ENCODE measurements at places on chromosomes 7 and 10.

- DNase-seq, result no peak
Observed at GRCh38 chr7:92835851-92836488, 403 bp downstream of the CDK6 start.

GRCh38 chr7:96178581-96178980, 143.3 kb downstream of the SLC25A13 start:
- no peak for DNase-seq

- no peak for DNase-seq
Observed at GRCh38 chr10:70430493-70431445, 10.7 kb downstream of the NODAL start.

DNA sequence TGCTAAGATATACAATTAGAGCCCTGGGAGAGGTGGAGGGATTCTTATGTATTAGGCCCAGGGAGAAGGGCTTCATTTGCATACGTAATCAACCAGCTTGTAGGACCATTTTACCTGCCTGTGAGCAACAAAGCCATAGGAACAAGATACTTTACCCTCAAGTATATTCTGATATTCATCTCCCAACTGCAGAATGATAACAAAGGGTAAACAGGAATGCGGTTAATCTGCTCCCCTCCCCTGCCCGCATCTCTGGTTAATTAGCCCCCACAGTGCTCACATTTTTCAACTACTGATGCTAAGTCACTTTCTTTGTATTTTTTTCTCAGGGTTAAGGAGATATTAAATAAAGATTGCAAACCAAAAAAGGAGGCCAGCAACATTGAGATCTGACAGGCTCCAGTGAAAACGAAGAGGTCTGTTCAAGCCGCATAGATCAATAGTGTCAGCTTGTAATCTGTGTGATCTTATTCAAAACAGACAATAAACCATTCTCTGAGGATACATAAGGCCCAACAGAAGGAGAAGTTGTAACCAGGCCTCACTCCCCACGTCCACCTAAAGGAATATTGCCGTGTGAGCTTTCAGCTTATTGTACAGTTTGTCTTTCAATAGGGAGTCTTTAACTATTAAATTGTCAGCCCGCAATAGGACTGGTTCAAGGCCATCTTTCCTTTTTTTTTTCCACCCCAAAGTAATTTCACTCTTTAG, 203.4 kb downstream of the RAPGEF5 start:
- DNase-seq, result no peak

DNA sequence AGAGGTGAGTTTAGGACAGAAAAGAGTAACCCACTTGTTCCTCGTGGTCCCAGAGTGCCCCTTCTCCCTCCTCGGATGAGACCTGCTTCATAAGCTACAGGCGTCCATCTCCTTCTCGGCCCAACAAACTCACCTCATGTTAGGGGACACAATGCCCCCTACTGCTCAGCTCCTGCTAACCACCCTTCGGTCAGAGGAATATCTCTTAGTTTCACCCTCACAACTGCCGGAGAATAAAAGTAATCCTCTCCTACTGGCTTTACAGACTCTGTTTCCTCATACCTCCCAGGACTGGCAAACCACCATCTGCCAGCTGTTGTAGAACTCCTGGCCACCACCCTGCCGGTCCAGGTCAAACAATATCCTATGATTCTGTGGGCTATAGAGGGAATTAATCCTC, 3.2 kb downstream of the AKR1B15 start:
- no peak for DNase-seq

GRCh38 chr10:45118929-45119328, 118.2 kb downstream of the ZNF22 start:
- DNase-seq, result no peak

DNA sequence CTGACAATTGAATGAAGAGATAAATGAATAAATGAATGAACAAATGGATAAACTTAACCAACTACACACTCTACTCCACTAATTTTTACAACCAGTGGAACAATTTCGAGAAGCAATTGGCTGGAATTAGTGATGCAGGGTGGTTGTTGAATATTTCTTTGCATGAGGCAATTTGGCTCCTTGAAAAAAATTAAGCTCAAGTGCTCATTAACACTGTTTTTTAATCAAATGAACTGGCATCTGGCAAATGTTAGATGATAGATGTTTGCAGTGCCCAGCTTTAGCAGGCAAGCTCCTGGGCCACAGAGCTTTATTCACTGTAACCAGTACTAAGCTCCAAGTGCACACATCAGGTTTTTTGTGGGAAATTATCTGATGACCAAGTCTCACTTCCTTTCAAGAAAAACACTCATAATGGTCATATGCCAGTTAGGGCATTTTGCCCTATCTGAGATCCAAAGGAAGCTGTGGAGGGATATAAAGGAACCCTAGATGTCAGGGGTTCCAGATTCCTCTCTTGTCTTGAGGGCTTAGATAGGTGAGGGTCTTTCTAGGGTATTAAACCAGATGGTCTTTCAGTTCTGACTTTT, 16.4 kb upstream of the ADD3 start:
- DNase-seq, result no peak

- DNase-seq, result no peak
Observed at GRCh38 chr10:17213646-17214349, 12.3 kb upstream of the TRDMT1 start.

All from esophagus squamous epithelium (tissue), 5 donors.